ENCODE measurements at places on chromosomes 3 and 15.

DNA sequence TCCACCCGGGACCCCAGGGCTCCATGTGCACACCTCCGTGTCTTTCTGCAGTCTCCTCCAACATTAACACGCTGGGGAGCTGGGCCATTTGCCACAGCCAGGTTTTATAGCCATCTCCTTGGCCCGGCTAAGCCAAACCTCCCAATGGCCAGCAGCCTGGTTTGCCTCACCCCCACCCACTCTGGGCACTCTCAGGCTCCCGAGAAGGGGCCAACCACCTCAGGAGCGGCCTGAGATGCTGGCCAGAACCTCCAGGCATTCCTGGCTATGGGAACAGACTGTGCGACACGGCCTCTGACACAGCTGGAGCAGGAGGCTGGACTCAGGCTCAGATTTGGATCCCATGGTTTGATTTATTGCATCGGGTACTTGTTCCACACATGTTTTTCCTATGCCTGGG is 289.7 kb downstream of the RPLP1 start:
- no peak for DNase-seq

DNA sequence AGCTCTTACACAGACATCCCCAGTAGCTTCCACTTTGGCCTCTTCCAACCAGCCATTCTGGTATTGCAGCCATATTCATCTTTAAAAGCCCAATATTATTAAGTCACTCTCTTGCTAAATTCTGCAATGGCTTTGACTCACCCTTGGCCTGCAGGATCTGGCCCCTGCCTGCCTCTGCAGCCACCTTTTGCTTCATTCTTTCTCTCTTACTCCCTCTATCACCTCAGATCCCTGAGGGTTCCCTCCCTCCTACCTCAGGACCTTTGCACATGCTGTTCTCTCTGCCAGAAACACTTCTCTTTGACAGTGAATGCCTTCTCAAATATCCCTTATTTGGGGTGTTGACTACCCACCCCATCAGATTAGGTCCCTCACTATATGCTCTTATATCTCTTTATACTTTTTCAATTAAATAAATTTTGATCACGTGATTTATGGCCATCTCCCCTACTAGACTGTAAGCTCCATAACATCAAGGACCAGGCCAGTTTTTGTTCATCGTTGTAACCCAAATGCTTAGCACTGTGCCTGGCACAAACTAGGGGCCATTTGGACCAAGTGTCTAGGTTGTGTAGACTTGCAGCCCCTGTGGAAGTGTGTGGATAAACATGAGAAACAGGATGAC is 32.3 kb upstream of the UBE2Q2 start:
- DNase-seq = no peak

DNA sequence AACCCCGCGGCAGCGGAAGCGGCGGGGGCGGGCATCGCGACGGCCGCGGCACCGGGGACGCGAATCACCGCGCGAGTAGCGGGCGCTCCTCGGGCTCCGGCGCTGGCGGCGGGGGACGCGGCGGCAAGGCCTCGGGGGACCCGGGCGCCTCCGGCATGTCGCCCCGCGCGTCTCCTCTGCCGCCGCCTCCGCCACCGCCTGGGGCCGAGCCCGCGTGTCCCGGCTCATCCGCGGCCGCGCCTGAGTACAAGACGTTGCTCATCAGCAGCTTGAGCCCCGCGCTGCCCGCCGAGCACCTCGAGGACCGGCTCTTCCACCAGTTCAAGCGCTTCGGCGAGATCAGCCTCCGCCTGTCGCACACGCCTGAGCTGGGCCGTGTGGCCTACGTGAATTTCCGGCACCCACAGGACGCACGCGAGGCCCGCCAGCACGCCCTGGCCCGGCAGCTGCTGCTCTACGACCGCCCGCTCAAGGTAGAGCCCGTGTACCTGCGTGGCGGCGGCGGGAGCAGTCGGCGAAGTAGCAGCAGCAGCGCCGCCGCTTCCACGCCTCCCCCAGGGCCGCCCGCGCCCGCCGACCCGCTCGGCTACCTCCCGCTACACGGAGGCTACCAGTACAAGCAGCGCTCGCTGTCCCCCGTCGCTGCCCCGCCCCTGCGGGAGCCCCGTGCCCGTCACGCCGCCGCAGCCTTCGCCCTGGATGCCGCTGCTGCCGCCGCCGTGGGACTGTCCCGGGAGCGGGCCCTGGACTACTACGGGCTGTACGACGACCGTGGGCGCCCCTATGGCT is 675 bp downstream of the RBM15B start:
- DNase-seq = no peak

DNA sequence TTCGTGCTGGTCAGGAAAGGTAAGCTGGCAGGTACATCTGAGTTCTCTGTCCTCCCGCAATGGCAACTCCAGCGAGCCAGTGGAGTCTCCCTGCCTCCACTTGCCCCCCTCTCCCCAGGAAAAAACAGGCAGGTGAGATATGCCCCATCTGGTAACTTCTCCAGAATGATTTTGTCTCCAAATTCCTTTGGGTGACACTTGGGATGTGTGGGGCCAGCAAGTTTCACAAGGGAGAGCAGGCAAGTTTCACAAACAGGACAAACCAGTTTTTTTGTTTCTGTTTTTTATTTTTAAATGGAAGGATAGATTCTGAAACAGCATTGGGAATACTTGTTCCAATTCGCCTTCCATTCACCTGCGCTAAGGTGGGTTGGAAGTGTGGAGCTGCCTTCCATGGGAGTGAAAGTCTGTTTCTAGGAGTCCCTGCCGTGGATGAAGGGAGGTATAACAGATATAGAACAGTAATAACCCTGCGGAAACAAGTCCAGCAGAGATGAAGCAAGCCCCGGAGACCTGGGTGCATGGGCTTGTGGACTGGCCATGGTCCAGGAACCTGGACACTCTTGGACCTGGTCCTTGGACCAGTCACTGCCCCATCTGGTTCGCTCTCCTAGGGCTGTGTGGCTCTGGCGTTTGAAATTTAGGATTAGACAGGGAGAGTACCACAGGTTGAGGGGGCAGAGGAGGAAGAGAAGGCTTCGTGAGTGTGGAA is 22.9 kb upstream of the KIF23 start:
- DNase-seq = no peak

DNA sequence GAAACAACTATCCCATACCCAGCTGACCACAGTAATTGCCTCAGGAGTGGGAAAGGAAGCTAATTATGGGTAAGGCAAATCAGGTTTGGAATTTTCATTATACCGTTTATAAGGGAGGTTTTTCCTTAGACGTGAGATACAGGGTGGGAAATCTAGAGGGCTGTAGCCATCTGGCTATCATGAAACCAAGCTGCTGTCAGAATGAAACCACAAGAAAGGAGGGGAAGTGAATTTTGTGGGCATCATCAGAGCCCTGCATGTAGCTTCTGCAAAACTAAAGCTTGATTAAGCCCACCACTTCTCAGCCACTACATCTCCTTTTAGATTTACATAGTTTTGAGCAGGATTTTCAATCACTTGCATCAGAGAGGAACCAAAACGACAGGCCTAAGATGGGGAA is 893.5 kb downstream of the TUSC7 start:
- DNase-seq = no peak

DNA sequence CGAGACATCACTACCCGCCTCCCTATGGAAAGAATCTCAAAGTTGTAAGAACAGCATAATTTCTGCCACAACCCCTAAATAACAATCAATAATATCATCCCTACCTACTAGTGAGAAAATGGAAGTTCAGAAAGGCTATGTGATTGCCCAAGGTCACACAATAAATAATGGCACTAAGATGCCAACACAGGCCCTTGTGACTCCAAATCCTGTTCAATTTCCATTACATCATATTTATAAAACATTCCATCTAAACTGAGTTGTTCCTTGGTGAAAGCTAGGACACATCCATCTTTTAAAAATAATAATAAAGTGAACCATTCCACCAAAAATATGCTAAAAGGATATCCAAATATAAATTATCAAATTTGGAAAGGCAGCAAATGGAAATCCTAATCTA is 144.6 kb downstream of the MAGI1 start:
- no peak for DNase-seq

DNA sequence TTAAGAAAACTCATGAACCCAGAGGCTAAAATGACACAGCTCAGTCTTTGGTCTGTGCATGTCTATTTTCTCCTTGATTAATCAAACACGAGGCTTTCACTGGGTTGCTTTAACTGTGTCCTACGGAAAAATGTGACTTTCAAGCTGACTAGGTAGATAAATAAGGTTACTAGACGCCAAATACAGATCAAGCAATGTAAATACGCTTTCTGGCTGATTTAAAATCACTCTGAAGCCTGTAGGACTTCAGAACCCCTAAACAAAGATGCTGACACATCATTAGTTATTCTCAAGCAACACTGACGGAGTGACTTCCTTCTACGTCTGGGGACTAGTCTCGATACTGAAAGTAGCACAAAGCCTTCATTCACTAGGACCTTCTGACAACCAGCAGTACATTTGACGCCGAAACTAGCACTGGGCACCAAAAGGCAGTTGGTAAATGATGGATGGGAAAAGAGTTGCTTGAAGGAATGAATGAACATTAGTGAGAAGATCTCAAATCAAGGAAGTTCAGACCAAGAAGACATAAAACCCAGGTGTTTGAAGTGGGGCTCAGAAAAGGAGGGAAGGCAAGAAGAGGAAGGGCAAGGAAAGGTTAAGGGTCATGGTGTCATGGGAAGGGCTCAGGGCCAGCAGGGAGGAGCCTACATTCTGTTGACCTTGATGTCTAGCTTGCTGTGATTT is 67.1 kb upstream of the CDV3 start:
- DNase-seq = no peak

DNA sequence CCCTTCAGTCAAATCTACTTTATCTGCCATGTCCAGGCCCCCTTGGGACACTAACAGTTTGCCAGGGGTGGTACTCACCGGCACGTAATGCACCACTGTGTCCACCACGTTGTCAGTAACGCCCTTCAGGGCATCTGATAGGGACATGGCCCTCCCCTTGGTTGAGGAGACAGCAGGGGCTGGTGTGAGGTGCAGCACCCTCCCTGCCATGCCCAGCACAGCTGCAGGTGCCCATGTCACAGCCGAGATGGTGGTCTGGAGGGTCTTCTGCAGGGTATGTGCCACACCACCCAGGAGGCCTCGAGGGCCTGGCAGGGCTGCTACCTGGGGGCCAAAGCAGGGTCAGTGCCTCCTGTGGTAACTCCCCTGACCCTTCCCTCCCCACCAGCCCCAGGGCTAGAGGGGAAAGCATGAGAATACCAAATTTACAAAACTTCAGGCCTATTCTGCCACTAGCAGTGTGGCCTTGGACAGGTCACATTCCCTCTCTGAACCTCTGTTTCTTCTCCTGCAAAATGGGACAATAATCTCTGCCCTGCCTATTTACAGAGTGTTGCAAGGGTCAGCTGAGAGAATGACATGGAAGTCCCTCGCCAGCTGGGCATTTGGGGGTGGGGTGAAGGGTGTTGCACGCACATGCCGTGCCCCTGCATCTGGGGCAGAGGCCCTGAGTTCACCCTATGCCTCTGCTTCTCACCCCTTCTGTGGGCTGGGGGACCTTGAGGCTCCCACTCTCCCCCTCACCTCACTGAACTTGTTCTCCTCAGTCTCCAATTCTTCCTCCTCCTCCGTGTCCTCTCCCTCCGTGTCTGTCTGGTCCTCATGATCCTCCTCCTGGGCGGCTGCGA is 11.8 kb upstream of the KIF7 start:
- DNase-seq = no peak

- no peak for DNase-seq
These were observed 126.2 kb upstream of the PTX3 start for GRCh38 chr3:157310329-157311052.

DNA sequence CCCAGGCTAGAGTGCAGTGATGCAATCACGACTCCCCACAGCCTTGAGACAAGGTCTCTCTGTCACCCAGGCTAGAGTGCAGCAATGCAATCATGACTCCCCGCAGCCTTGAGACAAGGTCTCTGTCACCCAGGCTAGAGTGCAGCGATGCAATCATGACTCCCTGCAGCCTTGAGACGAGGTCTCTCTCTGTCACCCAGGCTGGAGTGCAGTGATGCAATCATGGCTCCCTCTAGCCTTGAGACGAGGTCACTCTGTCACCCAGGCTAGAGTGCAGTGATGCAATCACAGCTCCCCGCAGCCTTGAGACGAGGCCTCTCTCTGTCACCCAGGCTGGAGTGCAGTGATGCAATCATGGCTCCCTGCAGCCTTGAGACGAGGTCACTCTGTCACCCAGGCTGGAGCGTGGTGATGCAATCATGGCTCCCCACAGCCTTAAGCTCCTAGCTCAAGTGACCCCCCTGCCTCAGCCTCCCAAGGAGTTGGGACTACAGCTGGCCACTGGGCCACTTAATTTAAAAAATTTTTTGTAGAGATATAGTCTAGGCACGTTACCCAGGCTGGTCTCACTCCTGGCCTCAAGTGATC is 26.1 kb downstream of the TFRC start:
- no peak for DNase-seq

DNA sequence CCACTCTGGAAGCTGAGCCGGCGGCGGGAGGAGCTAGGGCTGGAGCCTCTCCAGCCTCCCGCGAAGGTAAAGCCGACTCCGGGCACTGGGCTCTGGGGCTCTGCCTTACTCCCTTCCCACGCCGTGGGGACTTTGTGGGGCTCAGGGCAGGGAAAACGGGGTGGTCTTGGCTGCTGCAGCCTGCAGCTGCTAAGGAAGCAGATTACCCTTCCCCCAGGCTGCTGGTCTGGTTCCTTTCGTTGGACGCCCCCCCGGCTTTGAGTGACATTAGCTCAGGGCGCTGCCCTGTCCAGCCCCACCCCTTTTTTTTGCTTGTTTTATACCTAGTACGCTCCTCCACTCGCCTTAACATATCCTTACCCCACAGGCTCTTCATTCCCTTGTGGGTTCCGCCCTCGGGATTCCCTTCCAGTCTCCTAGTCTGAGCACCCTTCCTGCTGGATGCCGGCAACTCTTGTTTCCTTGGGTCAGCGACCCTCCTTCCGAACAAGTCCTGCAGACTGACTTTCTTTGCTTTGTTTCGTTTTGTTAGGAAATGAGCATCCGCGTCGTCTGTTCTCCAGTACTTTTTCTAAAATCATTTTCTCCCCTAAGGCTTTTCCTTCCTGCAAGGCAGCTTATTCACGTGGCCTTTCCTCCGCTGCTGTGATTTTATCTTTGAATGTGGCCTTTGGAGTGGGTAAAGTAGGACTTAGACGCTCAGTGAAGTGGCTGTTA is 551 bp downstream of the DNAJC13 start:
- DNase-seq = no peak

- no peak for DNase-seq
These were observed 28.4 kb upstream of the LDHAL6B start for GRCh38 chr15:59178151-59178695.

GRCh38 chr15:80887148-80887547 is 102.5 kb downstream of the MESD start:
- DNase-seq = no peak

GRCh38 chr3:150744041-150744918 is 18.7 kb downstream of the SIAH2 start:
- no peak for DNase-seq

DNA sequence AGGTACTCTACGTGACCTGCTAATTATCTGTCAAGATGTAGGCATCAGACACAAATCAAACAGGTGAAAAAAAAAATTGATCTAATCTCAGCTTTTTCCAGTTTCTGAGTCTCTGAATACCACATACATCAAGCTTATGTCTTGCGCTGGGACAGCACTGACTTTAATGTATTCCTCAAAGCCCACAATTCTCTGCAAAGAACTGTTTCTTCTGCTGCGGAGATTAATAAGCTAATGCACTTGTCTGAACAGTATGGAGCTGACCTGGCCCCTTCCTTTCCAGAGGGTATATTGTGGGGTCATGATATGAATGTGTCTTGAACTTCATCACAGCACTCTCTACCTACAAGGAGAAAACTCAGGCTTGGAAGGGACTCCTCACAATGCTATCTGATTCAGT is 87.8 kb downstream of the FOXB1 start:
- DNase-seq = no peak

Data from NCI-H187 treated with DMSO at 0.1 percent for 48 hours (cell line).